Stimulated activated CD8-positive, alpha-beta memory T cell treated with anti-CD3 and anti-CD28 coated beads, Interleukin-4, amount 100 ng/mL, for 1 hour (primary cell): ENCODE measurements at places on chromosomes 6 and 20.

- DNase-seq: no peak
Measured at GRCh38 chr6:34806738-34807453, 15.0 kb downstream of the BLTP3A start.

DNA sequence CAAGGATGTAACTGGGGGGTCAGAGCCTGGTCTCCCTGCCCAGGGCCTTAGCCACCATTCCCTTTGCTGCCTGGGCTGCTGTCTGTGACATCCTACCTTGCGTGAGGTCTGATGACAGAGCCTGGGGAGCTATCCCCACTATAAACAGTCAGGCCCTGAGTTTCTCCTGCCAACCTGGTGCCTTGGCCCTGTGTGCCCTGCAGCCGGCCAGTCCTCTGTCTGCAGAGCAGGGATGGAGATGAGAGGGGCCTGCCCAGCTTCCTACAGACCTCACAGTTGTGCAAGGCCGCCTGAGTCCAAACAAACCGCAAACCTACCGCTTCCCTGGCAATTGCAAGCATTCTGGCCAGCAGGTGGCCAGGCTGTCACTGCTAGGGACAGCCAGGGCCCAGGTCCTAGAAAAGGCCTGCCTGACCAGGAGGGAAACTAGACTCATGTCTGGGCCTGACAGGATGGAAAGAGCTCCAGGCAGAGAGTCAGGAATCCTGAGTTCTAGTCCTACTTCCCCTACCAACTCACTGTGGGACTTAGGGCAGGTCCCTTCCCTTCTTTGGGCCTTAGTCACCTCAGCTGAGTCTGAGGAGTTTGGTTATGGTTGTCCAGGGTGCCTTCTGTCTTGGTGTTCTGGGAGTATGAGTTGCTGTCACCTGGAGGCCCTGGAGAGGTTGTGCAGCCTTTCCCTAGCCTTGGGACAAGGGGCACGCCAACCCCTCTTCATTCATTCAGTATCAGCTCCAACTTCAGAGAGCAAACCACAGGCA is 86.2 kb downstream of the VEGFA start:
- no peak for DNase-seq

DNA sequence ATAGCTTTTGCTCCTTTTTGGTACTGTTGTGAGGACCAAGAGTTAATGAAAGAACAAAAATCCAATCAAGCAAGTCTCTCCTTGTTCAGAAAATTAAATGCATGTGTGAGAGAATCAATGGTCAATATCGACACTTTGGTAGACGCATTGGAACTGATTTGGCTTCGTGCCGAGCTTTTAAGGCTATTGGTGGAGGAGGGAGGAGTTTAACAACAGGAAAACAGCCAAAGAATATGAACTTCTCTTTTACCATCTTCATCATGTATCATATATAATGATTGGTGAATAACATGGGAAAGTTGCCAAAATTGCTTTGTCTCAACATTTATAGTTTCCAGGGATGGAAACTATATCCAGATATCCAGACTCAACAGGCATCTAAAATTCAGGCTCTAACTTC is 266.5 kb upstream of the CITED2 start:
- no peak for DNase-seq

DNA sequence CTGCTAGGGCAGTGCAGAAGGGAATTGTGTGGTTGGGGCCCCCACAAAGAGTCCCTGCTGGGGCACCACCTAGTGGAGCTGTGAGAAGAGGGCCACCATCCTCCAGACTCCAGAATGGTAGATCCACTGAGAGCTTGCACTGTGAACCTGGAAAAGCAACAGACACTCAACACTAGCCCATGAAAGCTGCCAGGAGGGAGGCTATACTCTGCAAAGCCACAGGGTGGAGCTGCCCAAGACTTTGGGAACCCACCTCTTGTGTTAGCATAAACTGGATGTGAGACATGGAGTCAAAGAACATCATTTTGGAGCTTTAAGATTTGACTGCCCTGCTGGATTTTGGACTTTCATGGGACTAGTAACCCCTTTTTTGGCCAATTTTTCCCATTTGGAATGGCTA is 328.4 kb upstream of the KHDRBS2 start:
- DNase-seq: no peak

- no peak for DNase-seq
Measured at GRCh38 chr6:72403413-72403812, 218.5 kb upstream of the KCNQ5 start.

DNA sequence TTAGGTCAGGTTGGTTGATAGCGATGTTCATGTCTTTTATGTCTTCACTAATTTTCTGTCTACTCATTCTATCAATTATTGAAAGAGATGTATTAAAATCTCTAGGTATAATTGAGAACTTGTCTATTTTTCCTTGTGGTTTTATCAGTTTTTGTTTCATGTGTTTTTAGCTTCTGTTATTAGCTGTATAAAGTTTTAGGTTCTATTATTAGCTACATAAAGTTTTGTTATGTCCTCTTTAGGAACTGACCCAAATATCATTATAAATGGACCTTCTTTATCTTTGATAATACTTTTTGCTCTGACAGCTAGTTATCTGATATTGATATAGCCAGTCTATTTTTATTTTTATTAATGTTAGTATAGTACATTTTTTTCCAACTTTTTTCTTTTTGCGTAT is 92.4 kb upstream of the TMEM170B start:
- no peak for DNase-seq

DNA sequence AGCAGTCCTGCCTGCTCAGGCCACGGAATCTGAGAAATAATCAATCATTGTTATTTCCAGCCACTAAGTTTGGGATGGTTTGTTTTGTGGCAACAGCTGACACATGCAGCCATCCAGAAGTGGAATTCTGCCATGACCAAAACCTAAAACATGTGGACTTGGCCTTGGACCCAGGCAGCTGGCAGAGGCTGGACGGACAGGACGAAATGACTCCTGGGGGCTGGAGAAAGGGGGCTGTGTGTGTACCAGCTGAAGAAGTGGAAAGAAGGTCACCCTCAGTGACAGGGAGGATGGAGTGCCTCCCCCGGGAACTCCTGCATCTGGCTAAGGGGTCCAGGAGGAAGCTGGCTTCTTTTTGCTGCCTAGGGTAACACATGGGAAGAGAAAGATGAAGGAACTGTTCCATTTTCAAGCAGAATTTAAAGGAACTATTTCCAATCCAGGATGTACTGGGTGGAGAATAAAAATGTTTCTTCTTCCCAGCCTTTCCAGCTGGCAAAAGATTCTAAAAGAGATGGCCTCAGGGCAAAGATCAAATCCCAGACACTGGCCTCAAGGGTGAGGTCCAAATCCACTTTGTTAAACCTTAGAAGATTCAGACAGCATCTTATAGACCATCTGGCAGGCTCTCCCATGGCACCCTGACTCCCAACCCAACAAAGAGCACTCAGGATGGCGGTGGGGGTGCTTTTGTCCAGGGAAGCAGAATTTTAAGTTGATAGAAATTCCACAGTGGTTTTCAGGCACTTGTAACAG is 14.3 kb downstream of the SERPINB6 start:
- no peak for DNase-seq

DNA sequence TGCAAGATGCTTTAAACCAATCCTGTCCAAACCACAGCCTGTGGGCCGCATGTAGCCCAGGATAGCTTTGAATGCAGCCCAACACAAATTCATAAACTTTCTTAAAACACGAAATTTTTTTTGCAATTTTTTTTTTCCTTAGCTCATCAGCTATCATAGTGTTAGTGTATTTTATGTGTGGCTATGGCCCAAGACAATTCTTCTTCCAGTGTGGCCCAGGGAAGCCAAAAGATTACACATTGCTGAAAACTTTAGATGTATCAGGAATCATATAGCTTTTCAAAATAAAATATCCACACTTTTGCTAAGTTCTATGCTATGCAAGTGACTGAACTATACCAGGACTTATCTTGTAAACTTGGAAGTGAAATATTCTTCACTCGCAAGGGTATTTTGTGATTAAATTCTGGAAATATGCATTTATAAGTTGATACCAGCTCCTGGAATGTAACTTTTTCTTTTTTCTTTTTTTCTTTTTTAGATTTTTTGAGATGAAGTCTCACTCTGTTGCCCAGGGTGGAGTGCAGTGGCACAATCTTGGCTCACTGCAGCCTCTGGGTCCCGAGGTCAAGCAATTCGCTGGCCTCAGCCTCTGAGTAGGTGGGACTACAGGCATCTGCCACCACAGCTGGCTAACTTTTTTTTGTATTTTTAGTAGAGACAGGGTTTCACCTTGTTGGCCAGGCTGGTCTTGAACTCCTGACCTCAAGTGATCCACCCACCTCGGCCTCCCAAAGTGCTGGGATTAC is 49.8 kb downstream of the MTHFD1L start:
- no peak for DNase-seq

GRCh38 chr20:37885593-37886503 is 17.1 kb upstream of the VSTM2L start:
- DNase-seq: no peak

DNA sequence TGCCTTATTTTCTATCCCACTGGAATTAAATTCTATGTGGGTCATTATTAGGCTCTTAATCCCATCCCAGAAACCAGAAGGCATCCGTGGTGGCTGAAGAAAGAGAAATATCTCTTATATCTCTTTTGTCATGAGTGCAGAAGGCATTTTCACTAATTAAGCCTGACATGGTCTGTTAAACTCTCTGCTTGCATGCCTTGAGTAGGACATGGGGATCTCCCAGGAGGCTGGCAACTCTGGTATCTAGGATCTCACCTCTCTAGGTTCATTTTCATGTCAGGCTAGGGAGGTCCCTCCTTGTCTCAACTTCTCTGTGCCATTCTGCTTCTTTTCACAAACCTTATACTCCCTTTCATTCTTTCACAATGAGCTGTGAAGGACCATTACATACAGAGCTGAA is 25.3 kb upstream of the GPR63 start:
- no peak for DNase-seq

DNA sequence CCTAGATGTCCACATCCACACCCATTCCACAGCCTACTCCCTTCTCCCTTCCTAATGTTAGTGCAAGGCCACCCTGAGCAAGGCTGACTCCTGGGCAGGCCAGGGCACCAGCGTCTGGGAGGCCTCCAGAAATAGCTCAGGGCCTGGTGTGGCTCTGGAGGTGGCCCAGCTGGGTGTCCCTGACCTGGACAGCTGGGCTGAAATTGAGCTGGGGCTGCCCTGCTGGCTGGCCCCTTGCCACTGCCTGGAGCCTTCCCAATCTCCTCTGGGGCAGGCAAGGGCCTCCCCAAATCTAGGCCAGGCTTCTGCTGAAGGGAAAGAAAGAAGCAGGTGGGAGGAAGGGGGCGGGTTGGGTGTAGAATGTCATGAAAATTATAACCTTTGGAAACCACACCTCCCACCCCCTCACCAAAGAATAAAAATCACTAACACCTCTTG is 2.1 kb downstream of the FAM110A start:
- DNase-seq: no peak

- DNase-seq: no peak
Measured at GRCh38 chr6:17714879-17715851, 8.4 kb upstream of the NUP153 start.

DNA sequence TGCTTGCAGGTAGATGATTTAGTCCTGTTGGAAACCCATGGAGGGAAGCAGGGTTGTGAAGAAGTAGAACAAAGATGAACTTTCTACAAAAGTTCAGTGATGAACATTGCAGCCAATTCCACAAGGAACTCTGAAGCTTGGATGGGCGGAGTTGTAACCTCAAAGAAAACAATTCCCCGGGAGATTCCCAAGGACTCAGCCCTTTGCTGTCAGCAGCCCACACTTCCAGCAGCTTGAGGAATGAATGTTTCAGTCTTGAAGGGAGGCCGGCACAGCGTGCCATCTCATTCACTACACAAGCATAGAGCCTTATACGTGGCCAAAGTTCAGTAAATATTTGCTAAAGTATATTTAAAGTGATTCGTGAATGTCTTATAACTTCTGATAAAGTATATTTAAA is 269.4 kb downstream of the NKAIN2 start:
- no peak for DNase-seq

DNA sequence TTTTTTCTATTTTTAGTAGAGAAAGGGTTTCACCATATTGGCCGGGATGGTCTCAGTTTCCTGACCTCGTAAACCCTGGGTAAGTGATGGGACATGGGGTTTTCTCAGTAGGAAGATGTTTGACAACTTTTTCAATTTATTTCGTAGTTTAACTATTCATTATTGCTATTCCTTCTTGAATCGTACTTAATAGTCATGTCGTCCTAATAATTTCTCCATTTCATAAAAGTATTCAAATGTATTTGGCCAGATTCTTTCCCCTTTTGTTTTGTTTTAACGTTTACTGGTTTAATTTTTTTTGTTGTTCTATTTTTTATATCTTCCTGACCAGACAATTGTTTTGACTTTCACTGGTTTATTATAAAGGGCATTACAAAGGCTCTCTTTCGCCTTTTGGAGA is 16.3 kb downstream of the GPX5 start:
- DNase-seq: no peak

DNA sequence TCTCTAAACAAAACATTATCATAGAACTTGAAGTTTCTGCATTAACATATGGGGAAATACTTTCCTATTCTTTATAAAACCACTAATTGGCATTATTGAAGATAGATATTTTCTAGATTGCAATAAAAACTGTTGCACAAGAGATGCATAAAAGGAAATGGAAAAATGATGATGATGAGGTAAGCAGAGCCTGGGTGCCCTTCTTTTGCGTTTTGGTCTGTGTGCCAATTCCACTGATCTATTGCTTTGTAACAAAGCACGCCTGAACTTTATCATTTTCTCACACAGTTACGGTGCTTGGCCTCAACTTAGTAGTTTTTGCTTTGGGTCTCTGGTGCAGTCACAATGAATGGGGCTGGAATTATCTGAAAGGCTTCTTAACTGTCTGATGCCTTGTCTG is 450.5 kb downstream of the MAFB start:
- DNase-seq: no peak

GRCh38 chr6:13431059-13431656 is 56.2 kb downstream of the GFOD1 start:
- no peak for DNase-seq

DNA sequence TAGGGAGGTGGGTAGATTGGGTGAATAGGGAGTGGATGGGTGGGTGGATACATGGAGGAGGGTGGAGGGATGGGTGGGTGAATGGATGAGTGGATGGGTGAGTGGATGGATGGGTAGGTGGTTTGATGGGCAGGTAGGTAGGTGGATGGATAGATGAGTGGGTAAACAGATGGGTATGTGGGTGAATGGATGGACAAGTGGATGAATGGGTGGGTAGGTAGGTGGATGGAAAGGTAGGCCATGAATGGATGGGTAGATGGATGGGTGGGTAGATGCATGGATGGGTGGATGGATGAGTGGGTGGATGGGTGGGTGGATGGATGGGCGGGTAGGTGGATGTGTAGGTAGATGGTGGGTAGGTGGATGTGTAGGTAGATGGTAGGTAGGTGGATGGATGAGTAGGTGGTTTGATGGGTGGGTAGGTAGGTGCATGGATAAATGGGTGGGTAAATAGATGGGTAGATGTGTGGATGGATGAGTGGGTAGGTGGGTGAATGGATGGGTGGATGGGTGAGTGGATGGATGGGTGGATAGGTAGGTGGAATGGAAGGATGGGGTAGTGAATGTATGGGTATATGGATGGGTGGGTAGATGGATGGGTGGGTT is 51.4 kb downstream of the NPEPL1 start:
- DNase-seq: no peak

- no peak for DNase-seq
Measured at GRCh38 chr20:1209447-1210387, 6.5 kb downstream of the C20orf202 start.

GRCh38 chr6:41901882-41902519 is 6.8 kb upstream of the USP49 start:
- no peak for DNase-seq

- no peak for DNase-seq
Measured at GRCh38 chr6:56025795-56026194, 150.4 kb upstream of the BMP5 start.
